Activated naive CD8-positive, alpha-beta T cell treated with anti-CD3 and anti-CD28 coated beads, Interleukin-2, amount 50 U/mL, for 16 hours (primary cell): ENCODE measurements at places on chromosomes 4 and X.
A peak's percentile ranks its signal among the peaks of the same experiment; 100 is the strongest.

GRCh38 chr4:7811536-7812191, 128.0 kb downstream of the AFAP1 start:
- no peak for DNase-seq

DNA sequence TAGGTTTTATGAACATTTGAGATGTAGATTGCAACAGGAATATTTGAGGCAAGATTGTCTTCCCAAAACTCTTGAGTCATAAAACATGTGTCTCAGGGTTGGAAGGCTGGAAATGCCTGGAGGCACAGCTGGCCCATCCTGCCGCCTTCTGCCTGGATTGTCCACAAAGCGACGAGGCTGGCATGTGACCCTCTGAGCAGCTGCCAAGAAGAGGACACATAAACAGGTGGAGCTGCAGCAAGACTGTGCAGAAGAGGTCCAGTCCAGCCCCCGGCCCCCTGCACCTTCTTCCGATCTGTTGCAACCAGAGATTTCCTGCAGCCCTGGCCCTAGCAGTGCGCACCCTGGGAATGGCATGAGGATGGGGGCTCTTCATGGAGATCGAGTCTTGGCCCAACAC, 101.9 kb upstream of the BCOR start:
- no peak for DNase-seq

DNA sequence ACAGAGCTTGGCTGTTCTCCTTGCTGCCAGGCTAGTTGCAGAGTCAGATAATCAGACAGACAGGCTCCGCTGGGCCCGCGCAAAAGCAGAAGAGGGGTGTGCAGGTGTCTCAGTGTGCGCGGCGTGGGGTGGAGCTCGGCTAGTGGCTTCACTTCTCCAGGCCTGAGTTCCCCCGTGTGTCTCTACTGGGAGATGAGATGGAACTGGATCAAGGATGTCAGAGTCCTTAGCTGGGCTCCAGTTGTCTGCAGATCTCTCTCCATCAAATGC, 21.1 kb downstream of the HTRA3 start:
- DNase-seq = no peak

GRCh38 chrX:107563824-107564223, 64.5 kb upstream of the PRPS1 start:
- no peak for DNase-seq

- DNase-seq = no peak
Observed at GRCh38 chrX:118208481-118208880, 91.9 kb upstream of the KLHL13 start.

- DNase-seq = no peak
Observed at GRCh38 chr4:47490550-47490949, 5.5 kb downstream of the ATP10D start.

GRCh38 chr4:110022457-110022856, 109.8 kb downstream of the EGF start:
- DNase-seq = no peak

GRCh38 chrX:40855932-40856515, 120.7 kb upstream of the MED14 start:
- no peak for DNase-seq

- DNase-seq = no peak
Observed at GRCh38 chr4:164924670-164925238, 47.8 kb downstream of the APELA start.

GRCh38 chr4:141416219-141416618, 195.5 kb downstream of the ZNF330 start:
- no peak for DNase-seq

GRCh38 chr4:85369703-85370380, 105.1 kb upstream of the ARHGAP24 start:
- no peak for DNase-seq

DNA sequence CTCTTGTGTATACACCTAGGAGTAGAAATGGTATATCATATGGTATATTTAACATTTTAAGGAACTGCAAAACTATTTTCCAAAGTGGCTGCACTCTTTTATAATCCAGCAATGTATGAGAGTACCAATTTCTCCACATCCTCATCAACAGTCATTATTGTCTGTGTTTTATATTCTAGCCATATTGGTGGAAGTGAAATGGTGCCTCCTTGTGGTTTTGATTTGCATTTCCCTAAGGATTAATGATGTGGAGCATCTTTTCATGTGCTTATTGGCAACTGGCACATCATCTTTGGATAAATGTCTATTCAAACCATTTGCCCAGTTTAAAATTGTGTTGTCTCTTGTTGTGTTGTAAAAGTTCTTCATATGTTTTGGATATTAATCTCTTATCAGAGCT, 9.6 kb downstream of the BMP15 start:
- DNase-seq = no peak

DNA sequence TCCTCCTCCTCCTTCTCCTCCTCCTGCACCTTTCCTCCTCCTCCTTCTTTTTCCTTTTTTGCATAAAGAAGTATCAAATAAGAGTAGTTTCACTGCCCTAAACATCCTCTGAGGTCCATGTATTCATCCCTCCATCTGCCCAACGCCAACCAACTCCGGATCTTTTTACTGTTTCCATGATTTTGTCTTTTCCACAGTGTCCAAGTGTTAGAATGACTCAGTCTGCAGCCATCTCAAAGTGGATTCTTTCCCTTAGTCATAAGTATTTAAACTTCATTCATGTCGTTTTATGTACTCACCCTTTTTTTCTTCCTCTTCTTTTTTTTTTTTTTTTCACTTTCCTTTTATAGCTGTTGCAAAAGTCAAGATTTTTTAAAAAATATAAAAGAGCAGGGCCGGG, 12.9 kb downstream of the CSF2RA start:
- no peak for DNase-seq

DNA sequence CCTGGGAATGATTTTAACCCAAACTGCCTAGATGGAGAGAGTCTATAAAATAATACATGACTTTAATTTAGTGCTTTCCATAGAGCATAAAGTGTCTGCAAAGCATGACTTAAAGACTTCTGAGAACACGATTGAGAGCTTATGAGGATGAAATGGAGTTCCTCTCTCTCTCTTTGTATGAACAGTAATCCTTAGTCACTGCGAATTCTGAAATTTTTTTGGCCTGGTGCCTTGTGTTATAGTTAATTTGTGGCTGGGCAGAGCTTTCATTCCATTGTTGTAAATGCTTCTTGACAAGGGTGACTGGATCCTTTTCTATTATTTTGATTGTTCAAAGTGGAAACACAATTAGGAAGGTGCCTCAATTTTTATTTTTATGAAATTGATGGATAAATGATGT, 179.5 kb downstream of the CEP135 start:
- DNase-seq = no peak

DNA sequence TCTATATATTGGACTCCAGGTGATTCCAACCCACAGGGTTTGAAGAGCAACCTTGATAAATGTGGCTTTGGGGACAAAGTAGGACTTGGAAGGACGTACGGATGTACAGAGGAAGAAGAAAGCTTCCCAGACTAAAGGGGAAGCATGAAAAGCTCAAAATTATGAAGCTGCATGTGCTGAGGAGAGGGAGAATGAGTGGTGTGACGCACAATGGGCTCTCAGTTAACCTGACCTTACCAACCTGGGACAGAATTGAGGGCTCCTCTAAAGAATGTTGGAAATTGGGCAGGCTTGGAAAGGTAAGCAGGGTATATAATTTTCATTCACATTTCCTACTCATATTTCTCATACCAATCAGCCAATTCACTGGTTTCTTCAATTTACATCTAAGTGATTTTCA, 10.5 kb upstream of the TIGD2 start:
- DNase-seq = no peak

DNA sequence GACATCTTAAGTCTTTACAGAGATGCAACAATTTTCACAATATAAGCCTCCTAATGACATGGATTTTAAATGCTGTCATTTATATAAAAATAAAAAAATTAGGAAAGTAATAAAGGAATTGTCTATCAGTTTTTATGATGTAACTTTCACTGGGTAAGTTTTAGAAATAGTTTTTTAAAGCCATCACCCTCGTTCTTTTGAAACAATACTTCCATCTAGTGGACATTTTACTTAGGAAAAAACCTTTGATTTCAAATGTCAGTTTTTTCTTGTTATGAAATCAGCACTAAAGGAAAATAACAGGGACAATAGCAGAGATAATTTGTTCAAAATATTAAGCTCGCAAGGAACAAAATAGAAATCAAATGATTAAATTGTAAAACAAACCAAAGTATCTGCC, 24.3 kb upstream of the NDNF start:
- no peak for DNase-seq

DNA sequence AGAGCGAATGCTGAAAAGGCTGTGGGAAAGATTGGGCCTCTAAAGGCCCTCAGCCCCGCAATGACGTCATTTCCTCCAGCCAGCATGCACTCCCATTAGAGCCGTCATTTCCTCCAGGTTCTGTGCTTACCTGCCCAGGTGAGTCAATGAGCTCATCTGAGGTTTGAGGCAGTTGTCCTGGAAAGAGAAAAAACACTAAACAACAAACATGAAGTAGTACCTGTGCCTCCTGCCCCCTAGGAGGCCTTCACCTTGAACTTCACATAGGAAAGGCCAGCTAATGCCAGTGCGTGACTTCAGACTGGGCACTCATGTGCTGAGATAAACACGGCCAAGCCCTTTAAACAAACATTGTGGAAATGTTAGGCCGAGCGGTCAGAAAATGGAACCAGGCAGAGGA, 55.9 kb downstream of the FHDC1 start:
- DNase-seq = no peak

DNA sequence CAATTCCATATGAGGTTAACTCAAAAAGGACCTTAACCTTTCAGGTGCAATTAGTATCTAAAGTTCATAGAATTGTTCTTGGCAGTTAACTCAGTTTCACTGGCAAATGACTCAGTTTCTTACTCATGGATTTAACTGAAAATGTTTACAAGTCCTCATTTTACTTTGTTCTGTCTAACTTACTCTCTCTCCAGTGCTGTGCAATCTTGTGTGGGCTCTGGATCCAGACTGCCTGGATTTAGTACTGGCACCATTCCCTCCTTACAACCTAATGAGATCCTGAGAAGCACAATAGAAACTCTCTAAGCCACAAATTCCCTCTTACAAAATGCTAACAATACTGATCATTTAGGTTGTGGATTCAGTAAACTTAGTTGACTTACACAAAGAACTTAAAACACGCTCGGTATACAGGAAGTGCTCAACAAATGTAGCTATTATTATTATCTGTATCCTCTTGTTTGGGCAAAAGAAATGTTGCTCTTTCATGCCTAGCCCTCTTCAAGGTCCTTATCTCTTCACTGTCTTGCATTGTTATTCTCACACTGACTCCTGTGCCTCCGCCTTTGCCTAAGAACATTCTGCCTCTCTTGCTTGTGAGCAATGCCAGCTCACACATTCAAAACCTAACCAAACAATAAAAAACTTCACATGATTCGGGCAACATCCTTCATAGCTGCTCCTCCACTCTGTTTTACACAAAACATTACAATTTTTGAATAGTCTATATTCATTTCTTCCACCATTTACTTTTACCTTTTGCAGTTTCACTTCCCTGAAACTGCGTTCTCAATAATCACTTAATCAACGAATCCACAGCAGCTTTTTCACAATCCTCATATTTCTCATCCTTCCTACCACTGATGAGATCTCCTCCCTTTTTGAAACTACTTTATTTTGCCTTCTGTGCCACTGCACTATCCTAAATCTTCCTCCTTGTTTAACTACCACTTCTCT, 91.8 kb downstream of the PDE5A start:
- no peak for DNase-seq

- DNase-seq = peak; percentile 0
Observed at GRCh38 chrX:22063284-22063683, 31.2 kb downstream of the PHEX start.

DNA sequence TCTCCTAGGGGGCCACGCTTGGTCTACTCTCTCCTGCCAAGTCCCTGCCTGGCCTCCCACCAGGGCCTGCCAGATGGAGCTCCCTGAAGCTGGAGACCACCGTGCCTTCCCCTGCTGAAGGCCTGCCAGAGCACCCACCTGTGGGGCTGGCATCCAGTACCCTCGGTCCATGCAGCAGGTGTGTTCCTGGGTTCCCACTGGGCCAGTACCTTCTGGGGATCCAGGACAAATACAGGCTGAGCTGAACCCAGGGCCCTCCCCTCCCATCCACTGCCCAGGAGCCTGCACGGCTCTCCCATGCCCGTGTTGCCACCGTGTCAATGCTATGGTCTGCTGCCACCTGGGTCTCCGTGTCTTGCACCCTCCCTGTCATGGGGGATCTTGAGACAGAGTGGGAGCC, 68.8 kb downstream of the ABLIM2 start:
- DNase-seq = no peak

GRCh38 chrX:39911278-39911897, 186.4 kb downstream of the BCOR start:
- DNase-seq = no peak

GRCh38 chrX:102515975-102516941, at the start of gene TMSB15A:
Gene TMSB15A (minus strand): TSS chrX:102516739.
- DNase-seq = peak; percentile 6

DNA sequence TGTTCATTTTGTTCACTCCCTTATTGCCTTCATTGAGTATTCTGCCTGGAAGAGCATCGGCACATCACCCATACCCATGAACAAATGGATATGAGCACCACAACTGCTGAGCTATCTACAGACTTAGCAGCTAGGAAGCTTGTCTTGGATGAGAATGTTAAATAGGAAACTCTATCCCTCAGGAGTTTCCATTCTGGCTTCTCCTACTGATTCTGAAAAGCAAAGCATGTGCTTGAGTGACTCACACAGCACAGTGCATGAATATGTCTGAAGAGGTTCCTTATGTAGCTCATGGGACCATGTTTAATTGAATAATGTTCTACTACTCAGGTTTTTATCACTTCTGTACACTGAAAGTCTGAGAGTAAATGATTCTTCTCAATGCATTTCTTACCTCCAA, 57.3 kb upstream of the MXRA5 start:
- no peak for DNase-seq

DNA sequence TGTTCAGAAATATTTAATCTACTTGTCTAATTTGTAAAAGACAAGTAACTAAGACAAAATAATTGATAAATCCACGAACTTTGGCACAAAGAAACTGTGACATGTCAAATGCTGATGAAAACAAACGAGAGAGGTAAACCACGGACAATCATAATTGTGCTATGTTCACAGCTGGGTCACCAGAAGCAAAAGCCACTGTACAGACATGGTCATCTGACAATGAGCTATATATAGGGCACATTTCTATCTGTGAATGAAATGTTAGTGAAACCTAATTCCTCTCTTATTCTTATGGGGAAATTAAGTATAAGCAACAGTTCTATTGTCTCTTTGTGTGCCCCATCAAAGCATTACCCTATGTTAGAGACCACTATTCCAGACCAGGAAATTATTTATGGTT, 444.0 kb upstream of the TRAM1L1 start:
- DNase-seq = no peak
